Esophagus squamous epithelium (tissue), 5 donors: ENCODE measurements at places on chromosomes 2 and 18.

DNA sequence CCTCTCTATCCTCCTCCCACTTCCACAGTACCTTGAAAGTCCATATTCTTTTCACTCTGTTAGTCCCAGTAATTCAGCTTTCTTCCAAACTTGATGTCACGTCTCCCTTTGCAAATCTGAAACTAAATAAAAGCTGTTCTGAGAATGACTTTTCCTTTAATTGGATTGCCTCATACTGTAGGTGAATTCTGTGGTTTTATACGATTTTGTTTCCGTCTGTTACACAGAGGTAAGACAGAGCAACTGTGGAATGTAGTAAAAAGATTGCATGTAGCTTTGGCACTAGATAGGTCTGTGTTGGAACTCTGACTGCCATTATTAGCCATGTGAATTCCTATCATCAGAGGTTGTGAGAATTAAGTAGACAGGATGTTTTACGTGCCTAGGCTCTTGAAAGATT is 25.9 kb downstream of the MALT1 start:
- no peak for DNase-seq

DNA sequence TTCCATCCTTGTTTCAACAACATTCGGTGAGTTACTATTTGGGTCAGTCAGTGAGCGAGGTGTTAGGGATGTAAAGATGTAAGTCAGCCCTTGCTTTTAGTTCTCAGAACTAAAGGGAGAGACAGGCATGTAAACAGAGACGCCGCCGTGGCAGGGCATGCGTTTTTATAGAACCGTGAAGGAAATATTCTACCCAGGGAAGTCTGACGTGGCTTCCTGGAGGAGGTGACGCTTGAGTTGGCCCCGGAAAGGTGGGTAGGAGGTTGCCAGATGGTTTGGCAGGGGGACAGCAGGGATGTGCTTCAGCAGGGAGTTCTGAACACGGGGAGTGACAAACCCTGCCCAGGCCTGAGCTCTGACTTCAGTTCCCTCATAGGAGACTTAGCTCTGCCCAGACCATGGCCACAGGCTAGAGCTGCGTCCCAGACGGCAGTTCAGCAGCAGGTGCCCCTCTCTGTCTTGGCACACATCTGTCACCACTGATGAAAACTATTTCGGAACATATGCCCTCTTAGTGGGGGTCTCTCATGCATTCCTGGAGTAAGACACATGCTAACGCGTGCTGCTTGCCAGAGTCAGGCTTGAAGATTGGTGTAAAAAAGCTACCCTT is 23.4 kb upstream of the RPL31 start:
- no peak for DNase-seq

DNA sequence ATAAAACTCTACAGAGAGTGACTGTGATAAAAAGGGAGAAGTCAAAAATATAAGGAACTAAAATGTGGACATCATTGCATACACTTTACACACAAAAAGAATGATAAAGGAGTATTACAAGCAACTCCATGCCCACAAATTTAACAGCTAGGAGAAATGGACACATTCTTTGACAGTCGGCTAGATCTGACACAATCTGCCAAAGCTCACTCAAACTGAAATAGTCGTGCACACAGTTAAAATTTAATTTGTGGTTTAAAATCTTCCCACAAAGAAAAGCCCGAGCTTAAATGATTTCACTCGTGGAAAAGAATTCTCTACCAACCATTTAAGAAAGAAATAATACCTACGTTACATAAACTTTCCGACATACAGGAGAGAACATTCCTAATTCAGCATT is 132.4 kb downstream of the ZAP70 start:
- no peak for DNase-seq

DNA sequence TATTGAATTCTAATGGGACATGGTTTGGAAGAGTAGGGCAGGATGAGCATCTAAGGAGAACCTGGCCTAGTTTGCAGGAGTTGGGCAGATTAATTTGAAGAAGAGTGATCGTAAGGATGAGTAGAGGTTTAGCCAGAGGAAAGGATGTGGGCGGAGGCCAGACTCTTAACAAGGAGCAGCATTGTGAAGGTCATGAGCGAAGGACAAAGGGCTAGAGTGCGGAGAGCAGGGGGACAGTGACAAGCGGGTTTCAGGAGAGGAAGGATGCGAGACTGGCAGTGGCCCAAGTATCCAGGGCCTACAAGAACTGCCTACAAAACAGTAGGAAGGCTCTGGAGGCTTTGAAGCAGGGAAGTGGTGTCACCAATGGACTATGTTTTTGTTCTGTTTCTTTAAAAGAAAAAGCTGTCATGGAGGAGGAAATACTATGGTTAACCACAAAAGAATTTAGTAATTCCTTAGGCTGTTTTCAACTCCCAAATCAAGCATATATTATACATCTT is 20.1 kb downstream of the SLC66A3 start:
- DNase-seq: no peak

GRCh38 chr2:201644001-201644400 is 698 bp upstream of the TMEM237 start:
- DNase-seq: no peak

DNA sequence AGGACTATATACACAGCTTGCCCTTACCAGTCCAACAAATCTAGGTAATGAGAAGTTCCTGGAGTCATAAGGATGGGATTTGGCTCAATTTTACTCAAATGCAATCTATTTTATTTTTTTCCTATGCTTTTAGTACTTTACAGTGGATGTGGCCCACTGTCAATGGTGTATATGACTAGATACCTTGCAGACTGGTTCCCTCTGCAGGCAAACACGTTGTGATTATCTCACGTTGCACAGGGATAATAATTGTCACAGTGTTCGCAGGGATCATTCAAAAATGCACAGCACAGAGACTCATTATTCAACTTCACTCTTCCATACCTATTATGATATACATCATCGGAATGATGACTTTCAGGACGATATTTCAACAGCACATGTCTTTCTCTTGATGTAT is 359.7 kb downstream of the MBD2 start:
- no peak for DNase-seq
